Germinal center (tissue), 1 donor: ENCODE measurements at places on chromosomes 1 and 21.
A peak's percentile ranks its signal among the peaks of the same experiment; 100 is the strongest.

DNA sequence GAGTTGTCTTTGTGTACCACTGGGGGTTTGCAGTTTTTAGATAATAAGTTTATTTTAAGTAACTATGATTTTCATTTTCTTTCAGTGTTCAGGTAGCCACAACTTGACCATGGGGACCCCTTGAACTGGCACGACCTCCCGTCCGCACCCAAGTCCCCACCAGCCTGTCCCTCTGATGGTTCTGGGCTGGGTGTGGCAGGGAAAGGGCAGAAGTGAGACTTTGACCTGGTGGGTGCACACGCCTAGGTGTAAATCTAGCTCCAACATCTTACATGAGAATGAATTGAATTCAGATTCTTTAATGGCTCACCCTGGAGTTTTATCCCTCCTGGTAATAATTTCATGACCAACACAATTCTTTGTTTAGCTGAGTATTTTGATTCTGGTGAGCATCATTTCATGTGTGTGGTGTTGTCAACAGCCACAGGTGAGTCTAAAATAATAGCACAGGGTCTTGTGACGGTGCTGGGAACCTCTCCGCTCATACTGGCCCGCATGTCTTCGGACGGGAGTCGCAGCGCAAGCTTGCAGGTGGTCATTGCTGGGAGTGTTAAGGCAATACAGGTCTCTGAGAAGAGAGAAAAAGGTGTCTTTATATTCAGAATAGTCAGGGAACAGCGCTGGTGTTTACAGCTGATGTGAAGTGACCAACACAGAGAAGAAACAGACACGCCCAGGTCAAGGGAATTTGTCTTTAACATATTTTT, 50.8 kb upstream of the POFUT2 start:
- no peak for DNase-seq

DNA sequence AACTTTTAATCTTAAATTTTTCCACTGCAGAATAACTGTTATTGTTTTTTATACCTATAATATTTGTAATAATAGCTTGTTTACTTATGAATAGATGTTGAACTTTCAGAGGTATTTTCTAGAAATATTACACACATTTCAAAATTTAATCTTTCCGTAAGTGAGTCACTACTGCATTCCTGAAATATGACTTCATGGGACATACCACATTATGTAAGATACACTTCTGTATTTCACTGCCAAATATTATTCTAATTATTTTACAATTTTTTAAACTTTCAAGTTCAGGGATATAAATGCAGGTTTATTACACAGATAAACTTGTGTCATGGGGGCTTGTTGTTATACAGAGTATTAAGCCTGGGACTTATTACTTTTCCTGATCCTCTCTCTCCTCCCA, 2220.5 kb downstream of the NCAM2 start:
- no peak for DNase-seq

DNA sequence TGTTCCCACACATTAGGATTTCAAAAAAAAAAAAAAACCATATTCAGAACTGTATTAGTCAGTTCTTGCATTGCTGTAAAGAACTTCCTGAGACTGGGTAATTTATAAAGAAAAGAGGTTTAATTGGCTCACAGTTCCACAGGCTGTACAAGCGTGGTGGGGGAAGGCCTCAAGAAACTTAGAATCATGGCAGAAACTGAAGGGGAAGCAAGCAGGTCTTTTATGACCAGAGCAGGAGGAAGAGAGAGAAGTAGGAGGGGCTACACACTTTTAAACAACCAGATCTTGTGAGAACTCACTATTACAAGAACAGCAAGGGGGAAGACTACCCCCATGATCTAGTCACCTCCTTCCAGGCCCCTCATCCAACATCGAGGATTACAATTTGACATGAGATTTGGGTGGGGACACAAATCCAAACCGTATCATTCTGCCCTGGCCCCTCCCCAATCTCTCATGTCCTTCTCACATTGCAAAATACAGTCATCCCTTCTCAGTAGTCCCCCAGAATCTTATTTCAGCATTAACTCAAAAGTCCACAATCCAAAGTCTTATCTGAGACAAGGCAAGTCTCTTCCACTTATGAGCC, 51.8 kb downstream of the POU2F1 start:
- DNase-seq, result no peak

DNA sequence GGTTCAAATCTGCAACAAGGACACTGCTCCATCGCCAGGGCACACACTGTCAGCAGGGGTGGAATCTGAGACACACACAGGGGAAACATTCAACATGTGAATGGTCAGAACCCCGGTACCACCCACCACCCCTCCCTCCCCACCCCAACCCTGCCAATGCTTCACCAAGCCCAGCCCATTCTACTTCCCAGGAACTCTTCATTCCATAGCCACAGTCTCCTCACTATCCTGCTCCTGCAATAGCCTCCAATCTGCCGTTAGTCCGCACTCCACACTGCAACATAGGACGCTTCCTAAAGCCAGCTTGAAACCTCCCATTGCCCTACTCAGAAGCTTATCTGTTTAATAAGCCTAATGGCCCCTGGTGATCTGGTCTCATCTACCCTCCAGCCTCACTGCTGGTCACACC, 7.5 kb upstream of the RAB3B start:
- no peak for DNase-seq

GRCh38 chr21:32514275-32515055, 70.9 kb downstream of the TCP10L start:
- no peak for DNase-seq

- no peak for DNase-seq
Measured at GRCh38 chr1:209455661-209456358, 127.7 kb upstream of the CAMK1G start.

- no peak for DNase-seq
Measured at GRCh38 chr1:214319938-214320337, 39.0 kb downstream of the SMYD2 start.

- DNase-seq, result no peak
Measured at GRCh38 chr1:17377325-17377953, 5.4 kb downstream of the PADI6 start.

DNA sequence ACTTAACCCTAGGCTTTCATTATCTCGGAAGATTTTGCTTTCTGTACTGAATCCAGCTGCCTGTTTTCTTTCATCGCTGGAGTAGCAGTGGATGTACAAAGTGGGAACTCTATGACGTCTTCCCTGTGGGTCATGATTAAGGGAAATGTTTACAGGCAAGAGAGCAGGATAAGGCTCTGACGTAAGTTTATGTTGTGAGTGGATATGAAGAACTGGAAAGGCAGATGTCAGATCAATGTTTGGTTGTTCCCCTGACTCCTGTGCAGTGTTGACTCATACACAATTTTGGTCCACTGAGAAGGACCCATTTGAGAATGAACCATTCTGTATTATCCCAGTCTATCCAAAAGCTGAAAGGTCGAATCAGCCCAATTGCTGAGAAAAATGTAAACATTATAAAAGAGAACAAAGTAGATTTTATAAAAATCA, 292.4 kb downstream of the GRIK1 start:
- no peak for DNase-seq

GRCh38 chr1:25620211-25620610, 3.6 kb downstream of the MAN1C1 start:
- DNase-seq, result no peak

DNA sequence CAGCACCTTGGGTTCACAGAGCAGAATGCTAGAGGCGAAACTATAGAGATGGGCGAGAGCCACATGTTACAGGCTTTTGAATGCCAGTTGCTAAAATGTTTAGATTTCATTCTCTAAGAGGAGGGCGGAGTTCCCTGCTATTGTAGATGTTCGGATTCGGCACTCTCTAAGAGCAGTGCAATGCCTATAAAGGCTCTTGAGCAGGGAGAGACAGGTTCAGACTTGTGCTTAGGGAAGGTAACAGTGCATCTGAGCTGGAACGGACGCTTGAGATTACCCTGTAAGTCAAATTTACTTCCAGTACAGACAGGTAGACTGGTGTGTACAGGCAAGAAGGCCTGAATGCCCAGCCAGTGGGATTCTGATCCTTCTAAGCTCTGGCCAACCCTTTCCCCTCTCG, 15.3 kb downstream of the LURAP1 start:
- DNase-seq, result no peak

DNA sequence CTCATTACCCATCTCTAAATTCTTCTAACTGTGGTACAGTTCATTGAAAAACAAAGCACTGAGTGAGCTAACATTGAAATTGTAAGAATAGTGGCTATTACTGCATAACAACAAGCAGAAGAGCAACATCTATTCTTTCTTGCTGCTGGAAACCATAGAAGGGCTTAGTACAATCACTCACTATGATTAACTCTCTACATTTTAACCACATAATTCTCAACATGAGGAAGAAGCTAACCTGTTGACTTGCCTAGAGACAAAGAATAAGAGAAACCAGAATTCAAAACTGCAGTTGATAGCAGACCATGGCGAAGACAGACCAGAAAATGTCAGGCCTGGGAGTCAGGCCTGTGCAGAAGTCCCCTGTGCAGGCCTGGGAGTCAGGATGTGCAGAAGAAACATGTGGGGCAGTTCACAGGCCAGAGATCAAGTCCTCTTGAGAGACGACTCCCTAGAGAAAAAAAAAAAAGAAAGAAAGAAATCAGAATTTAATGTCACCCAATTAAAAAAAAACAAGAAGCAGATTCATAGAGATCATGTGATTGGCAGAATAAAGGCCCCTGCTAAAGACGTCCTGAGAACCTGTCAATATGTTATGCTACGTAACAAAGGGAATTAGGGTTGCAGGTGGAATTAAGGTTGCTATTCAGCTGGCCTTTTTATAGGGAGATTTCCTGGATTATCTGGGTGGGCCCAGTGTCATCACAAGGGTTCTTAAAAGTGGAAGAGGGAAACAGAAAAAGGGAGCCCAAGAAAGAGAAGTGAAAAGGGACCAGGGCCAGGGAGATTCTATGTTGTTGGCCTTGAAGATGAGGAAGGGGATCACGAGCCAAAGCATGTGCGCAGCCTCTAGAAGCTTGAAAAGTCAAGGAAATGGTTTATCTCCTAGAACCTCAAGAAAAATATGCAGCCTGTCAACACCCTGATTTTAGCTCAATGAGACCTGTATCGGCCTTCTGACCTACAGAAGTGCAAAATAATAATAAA, 94.9 kb downstream of the MRPL39 start:
- DNase-seq, result no peak

DNA sequence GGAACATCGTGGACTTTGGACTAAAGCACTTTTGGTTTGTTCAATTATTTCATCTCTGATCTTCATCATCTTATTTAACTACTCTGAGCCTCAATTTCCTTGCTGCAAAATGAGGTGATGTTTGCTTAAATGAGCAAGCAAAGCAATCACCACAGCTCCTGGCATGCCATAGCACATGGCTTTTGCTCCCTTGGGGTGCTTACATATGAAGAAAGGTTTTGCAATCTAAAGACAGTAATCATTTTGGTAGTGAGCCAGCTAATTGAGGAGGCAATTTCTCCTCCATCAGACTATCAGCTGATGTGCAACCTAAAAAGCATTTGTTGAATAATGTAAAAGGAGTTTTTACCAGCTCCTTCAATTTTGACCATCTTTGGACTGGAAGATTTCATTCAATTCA, 68.8 kb upstream of the KCNJ15 start:
- no peak for DNase-seq

DNA sequence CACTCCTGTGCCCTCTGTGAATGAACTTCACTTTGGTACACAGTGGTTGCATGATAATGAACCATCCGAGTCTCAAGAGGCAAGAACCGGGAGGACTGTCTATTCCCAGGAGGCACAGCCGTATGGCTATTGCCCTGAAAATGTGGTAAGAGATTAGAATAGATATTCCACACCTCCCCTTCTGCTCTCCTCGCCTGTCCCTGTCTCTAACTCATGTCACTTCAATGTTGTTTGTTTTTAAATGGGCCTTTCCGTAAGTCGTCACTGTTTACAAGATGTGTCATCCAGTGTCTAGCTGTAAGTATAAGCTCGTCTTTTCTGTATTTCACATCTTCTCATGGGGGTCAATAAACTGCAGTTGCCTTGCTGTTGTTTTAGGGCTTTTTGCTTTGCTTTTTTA, 122.2 kb downstream of the PATJ start:
- DNase-seq, result no peak

GRCh38 chr1:85240174-85240601, 19.3 kb downstream of the C1orf52 start:
- DNase-seq, result peak; percentile 9

GRCh38 chr1:218683242-218683641, 338.1 kb downstream of the TGFB2 start:
- DNase-seq, result no peak

DNA sequence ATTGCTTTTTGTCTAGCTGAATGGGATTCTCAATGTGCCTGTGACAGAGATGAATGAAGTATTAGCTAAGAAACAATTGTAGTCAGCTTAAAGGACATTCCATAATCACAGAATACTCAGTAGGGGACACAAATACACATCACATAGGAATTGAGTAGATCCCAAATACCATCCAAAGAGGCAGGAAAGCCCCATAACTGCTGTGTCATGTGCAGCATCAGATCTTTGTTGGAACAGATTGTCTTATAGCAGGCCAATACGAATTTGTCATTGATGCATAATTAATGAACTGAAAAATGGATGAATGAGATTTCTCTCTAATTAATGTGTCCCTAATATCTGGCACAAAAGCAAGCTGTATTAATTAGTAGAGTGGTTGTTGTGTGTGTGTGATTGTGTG, 82.3 kb upstream of the S1PR1 start:
- DNase-seq, result no peak

DNA sequence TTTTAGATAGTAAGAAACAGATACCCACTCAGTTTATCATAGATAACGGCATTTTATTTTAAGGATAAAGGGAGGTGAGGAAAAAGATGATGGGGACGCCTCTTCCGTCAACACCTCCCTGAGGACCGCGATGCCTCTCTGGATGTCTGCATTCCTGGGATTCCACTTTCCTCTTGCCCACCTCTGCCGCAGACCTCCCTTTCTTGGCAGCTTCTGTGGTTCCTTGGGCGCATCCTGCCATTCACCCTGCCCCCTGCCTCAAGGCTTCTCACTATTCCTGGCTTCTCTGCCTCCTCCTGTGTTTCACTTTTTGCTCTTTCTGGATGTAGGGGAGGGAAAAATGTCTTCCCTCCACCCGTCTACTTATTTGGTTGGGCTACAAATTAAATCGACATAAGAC, 19.9 kb downstream of the HUNK start:
- DNase-seq, result no peak

- no peak for DNase-seq
Measured at GRCh38 chr1:35499231-35499630, 58.0 kb downstream of the KIAA0319L start.

DNA sequence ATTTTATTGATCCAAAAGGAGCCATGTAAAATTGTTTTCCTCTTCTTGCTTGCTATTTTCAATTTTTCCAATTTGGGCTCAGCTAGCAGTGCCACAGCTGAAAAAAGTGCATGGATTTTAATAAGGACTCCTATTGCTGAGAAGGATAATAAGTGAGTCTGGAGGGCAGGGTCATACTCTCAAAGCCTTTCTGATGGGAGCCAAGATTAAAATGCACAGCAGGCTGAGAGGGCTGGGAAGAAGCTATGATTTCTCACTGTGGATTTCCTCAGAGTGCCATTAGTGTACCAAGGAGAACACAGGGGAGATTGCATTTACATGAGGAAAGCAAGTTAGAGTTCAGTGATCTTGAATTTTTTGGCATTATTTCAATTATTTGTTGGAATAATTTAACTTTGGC, 261.3 kb downstream of the ST6GALNAC3 start:
- DNase-seq, result no peak
